ENCODE measurements at places on chromosomes 7 and 10.

DNA sequence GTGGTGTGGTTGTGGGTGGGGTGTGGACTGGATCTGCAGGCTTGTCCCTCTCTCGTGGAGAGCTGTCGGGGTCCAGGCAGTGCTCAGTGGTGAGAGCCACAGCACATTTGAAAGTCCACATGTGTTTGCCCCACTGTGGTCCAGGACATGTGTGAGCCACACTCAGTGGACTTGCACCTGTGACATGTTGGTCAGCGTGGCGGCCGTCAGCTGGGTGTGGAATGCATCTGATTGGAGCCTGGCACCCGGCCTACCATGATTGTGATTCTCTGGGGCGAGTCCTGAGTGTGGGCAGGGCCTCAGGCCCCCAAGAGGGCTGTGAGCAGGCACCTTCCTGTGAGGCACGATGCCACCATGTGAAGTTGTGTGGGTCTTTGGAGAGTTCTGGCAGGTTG, 77.9 kb downstream of the DNAJB6 start:
- no peak for DNase-seq
- no peak overlapping the region for H3K4me3 ChIP-seq
- H3K36me3 ChIP-seq: peaks cover 9% of the 10 kb centered on the region
- H3K27me3 ChIP-seq: no peaks in the 10 kb centered on the region
- H3K27ac ChIP-seq: no peak overlapping the region
- no peaks in the 10 kb centered on the region for H3K4me1 ChIP-seq

DNA sequence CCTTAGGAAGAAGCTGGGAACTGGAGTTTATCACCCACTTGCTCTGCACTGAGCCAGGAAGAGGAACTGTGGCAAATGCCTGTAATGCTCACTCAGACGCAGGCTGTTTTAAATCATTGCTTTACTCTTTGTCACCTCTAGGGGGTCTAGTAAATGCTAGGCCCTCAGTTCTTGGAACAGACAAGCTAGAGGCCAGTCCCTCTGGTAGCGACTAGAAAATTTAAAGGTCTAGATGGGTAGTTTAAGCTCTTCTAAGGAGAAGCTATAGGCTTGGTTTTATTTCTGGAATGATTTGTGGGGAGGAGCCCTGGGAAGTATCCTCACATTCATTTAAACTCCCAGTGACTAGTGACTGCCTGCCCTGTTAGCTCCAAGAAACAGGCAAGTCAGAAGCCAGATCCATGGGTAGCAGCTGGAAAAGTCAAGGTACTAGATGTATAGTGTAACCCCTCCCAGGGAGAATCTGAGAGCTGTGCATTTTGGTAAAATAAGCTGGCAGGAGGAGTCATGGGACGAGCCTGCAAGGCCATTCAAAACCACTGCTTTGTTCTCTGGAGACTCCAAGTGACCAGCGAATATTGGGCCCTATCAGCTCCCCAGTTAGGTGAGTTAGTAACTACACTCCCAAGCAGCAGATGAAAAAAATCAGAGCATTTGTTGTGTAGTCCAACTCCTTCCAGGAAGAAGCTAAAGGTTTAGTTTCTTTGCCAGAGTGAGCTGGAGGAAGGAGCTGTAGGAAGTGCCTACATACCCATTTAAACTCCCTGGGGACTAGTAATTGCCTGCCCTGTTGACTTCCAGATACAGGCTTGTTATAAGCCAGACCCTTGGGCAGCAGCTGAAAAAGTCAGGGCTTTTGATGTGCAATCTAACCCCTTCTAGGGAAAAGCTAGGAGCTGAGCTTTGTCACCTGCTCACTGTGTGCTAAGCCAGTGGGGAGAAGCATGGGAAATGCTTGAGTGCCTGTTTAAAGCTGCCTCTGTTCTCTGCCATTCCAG, 68.9 kb downstream of the DYNC1I1 start:
- DNase-seq: peak; percentile 93
- no peak overlapping the region for H3K4me3 ChIP-seq
- no peaks in the 10 kb centered on the region for H3K27me3 ChIP-seq
- H3K27ac ChIP-seq: peak overlapping the region; percentile 90
- H3K4me1 ChIP-seq: peaks cover 15% of the 10 kb centered on the region

- no peaks in the 10 kb centered on the region for H3K27me3 ChIP-seq
- H3K36me3 ChIP-seq: no peaks in the 10 kb centered on the region
- no peak overlapping the region for H3K27ac ChIP-seq
- H3K4me1 ChIP-seq: peaks cover 2% of the 10 kb centered on the region
- no peak for DNase-seq
- H3K4me3 ChIP-seq: no peak overlapping the region
Observed at GRCh38 chr7:116592041-116592355, 67.2 kb downstream of the CAV1 start.

GRCh38 chr10:53135213-53135896, 362.8 kb upstream of the MBL2 start:
- H3K27ac ChIP-seq: no peak overlapping the region
- H3K36me3 ChIP-seq: no peaks in the 10 kb centered on the region
- no peaks in the 10 kb centered on the region for H3K4me1 ChIP-seq
- H3K4me3 ChIP-seq: no peak overlapping the region

GRCh38 chr10:44036425-44036824, 348.5 kb downstream of the CXCL12 start:
- H3K27ac ChIP-seq: no peak overlapping the region
- no peak for DNase-seq
- no peaks in the 10 kb centered on the region for H3K27me3 ChIP-seq
- H3K36me3 ChIP-seq: no peaks in the 10 kb centered on the region
- no peak overlapping the region for H3K4me3 ChIP-seq
- H3K4me1 ChIP-seq: no peaks in the 10 kb centered on the region

- no peak overlapping the region for H3K4me3 ChIP-seq
- peaks cover 4% of the 10 kb centered on the region for H3K4me1 ChIP-seq
- no peak for DNase-seq
- no peak overlapping the region for H3K27ac ChIP-seq
- no peaks in the 10 kb centered on the region for H3K36me3 ChIP-seq
- no peaks in the 10 kb centered on the region for H3K27me3 ChIP-seq
Observed at GRCh38 chr7:151277631-151278030, 29.1 kb upstream of the SMARCD3 start.

DNA sequence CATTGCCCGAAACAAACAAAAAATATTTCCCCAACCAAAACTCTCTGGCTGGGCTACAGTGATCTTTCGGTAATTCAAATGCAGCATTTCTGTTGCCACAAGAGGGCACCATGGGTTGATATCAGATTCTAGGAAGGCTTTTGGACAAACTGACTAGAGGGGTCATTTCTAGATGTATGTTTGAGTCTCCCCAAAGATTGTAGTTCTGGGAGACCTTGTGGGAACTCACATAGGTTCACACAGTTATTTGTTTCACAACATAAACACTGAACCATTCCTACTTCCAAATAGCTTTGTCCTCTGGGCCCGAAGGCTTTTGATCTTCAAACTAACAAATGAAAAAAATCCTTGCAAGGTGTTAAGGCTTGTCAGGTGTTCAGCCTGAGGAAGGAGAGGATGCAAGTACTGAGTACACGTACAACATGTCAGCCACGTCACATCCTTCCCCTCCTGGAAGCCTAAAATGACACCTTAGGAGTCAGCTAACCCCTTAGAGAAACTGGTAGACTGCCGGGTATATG, 37.0 kb upstream of the IL15RA start:
- H3K27me3 ChIP-seq: no peaks in the 10 kb centered on the region
- no peaks in the 10 kb centered on the region for H3K36me3 ChIP-seq
- H3K4me1 ChIP-seq: no peaks in the 10 kb centered on the region
- peak; percentile 58 for DNase-seq
- H3K4me3 ChIP-seq: no peak overlapping the region
- H3K27ac ChIP-seq: no peak overlapping the region

DNA sequence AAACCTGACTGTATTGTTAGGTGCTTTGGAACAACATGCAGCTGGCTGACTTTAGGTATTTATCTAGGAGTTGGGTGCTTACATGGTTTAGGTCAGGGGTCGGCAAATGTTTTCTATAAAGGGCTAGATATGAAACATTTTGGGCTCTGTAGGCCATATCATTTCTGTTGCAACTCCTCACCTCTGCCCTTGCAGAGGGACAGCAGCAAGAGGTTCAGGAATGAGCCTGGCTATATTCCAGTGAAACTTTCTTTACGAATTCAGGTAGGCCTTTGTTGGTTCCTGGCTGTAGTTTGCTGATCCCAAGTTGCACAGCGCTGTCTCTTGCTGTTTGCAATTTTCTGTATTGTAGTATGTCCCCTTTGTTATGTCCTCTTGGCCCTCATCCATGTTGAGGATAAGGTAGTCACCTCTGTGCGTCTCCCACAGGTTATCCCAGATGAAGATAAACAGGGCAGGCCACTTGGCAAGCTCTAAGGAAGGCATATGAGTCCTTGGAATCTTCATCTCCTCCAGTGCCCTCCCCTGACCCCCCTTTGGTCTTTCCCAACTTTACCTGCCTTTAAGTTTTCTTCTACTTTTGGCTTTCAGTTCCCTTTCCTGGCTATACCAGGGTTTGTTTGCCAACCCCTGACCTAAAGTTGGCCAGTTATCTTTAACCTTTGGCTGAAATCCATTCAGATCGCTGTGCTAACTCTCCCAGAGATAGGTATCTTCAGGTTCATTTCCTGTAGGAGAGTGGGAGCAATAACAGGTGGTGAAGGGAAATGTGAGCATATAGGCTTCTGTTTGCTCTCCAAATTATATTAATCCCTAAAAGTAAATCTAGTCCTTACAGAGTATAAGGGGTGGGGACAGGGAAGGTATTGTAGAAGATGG, 36.1 kb downstream of the SGPL1 start:
- no peak for DNase-seq
- H3K27me3 ChIP-seq: no peaks in the 10 kb centered on the region
- H3K4me3 ChIP-seq: no peak overlapping the region

DNA sequence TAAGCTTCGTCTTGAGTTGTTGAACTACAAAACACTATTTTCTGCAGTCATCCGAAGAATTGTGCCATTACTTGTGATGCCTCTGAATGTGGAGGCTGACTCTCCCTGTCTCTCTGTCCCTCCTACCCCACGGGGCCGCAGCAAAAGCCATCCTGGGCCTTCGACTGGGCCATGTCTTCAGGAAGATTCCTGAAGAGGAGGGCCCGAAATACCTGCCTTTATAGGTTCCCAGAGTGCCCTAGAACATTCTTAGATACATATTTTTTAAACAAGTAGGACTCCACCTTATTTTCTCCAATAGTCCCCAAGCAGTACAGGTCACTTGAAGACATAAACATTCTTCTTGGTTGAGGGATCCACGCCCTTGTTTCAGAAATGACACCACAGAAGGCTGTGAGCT, 8.1 kb downstream of the IGFBP3 start:
- no peak overlapping the region for H3K27ac ChIP-seq
- no peak for DNase-seq
- no peaks in the 10 kb centered on the region for H3K4me1 ChIP-seq
- H3K4me3 ChIP-seq: no peak overlapping the region

GRCh38 chr10:29033311-29033940, 255.4 kb upstream of the LYZL1 start:
- no peak overlapping the region for H3K4me3 ChIP-seq
- no peaks in the 10 kb centered on the region for H3K27me3 ChIP-seq
- H3K27ac ChIP-seq: no peak overlapping the region
- no peaks in the 10 kb centered on the region for H3K36me3 ChIP-seq
- H3K4me1 ChIP-seq: no peaks in the 10 kb centered on the region

Measured in mesendoderm (in vitro differentiated cells).